ENCODE measurements at places on chromosomes 7 and 10.

DNA sequence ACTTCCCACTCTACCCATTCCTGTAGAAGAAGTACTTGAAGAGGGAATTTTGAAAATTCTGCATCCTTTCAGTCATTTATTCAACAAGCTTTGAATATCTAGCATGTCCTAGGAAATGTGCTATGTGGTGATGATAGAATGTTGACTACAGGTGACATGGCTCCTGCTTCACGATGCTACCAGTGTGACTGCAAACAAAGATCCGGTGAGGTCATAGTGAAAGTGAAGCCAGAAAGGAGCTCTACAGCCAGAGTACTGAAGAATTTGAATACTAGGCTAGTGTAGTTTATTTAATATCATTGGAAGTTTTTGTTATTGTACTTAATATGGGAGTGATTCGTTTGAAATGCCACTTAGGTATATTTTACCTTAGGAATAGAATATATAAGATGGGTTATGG, 348.1 kb downstream of the TFEC start:
- DNase-seq: no peak

DNA sequence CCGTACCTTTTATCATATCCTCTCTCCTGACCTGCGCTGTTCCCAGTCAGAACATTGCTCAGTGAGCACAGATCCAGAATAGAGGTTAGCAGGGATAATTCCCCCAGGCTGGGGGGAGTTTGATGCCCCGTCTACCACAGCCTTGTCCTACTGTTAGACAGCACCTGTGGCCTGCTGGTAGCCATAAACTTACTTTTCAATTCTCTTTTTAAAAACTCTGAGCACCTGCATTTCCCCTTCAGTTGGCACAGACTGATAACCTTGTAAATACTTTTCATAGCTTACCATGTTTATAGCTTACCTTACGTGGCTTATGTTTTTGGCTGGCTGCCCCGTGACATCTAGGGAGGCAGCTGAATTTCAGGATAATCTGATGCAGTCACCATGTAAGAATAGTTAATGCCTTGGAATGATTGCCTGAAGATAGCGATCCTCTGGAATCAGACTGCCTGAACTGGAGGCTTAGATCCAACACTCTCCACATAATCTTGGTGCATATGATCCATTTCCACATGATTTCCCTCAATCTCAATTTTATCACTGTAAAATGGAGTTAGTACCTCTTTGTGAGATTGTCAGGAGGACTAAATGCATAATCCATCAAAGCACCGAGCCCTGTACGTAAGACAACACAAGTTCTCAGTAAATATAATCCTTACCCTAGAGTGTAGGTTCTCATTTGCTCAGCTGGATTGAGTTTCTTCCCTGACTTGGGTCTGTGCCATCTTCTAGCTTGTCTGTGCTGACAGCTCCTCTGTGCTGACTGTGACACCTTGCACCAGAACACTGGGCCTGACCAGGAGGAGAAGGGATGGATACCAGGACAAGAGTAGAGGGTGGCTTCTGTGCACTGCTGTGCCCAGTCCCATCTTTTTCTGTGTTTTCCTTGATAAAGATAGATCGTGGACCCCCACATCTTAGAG, 111.7 kb upstream of the GJD4 start:
- no peak for DNase-seq

DNA sequence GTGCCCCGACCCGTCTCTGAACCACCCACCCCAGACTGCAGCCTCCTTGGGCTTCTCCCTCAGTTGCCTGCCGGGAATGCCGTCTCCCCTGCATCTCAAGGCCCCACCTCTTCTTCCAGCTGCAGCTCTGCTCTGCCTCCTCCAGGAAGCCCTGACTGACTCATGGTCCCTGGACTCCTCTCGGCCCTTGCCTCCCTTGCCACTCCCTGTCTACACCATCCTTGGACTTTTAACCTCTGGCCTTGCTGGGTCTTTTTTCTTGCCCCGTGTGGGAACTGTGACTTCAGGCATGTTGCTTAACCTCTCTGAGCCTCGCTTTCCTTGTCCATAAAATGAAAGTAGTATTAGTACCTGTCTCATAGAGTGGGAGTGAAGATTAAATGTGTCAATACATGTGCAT, 56.3 kb downstream of the C10orf105 start:
- DNase-seq: no peak

- DNase-seq: no peak
Measured at GRCh38 chr7:136692221-136692620, 176.2 kb upstream of the CHRM2 start.

DNA sequence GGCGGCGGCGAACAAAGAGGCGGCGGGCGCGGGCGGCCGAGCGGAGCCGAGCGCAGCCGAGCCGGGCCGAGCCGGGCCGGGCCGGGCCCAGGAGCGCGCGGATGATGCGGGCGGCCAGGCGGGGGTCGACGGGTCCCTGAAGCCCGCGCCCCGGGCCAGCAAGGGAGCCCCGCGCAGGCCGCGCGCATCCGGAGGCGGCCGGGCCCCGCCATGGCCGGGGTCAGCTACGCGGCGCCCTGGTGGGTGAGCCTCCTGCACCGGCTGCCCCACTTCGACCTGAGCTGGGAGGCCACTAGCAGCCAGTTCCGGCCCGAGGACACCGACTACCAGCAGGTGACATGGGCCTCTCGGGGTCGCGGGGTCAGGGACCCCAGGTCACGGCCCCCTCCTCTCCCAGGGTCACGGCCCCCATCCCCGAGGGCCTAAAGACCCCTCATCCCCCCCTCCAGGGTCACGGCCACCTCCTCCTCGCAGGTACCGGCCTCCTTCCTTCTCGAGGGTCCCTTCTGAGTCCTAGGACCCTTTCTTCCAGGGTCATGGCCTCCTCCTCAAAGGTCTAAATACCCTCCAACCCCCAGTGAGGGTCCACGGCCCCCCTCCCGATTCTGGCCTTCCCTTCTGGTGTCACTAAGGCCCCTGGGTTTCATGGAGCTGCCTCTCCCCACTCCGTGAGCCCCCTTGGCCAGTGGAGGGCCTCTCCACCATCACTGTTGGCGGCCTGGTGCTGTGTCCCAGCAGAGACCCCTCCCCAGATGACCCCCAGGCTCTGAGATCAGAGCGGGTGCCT, at the start of gene TTYH3:
TTYH3 (plus strand) TSS at position 41 of the 787 bp plus-strand sequence; CDS start at position 211, 170 bp downstream.
- no peak for DNase-seq

- DNase-seq: no peak
Measured at GRCh38 chr7:155210356-155210755, 87.3 kb upstream of the INSIG1 start.

DNA sequence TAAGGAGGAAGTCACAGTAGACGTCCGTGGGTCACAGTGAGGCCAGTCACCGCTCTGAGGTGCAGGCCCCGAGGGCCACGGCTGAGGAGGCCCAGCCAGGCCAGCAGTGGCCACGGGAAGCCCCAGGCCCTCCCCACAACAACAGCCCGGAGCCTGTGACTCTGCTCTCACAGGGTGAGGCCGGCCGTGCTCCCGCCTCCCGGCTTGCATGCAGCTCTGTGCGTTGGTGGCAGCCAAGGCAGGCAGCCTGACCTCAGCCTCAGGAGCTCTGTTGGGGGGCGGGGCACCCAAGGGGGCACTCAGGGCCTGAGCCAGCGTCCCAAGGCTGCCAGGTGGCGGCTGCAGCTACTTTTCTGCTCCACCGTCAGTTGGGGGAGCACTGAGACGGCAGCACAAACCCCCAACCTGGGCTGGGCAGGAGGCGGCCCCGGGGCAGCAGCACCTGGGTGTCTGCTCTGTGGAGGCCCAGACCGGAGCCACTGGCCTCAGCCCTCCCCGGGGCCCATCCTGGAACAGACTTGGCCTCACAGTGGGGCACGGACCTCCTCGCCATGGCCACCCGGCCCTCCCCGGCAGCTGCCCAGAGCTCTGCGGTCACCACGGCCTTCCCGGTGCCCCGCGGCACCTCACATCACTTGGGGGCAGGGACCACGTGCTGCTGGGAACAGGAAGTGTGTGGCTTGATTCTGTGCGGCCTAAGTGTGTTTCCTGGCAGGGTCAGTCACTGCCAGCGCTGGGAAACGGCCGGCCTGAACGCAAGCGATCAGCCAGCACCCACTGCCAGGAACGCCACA, 13.3 kb downstream of the CYP2W1 start:
- no peak for DNase-seq

- DNase-seq: no peak
Measured at GRCh38 chr7:93407239-93407638, 167.3 kb downstream of the CALCR start.

DNA sequence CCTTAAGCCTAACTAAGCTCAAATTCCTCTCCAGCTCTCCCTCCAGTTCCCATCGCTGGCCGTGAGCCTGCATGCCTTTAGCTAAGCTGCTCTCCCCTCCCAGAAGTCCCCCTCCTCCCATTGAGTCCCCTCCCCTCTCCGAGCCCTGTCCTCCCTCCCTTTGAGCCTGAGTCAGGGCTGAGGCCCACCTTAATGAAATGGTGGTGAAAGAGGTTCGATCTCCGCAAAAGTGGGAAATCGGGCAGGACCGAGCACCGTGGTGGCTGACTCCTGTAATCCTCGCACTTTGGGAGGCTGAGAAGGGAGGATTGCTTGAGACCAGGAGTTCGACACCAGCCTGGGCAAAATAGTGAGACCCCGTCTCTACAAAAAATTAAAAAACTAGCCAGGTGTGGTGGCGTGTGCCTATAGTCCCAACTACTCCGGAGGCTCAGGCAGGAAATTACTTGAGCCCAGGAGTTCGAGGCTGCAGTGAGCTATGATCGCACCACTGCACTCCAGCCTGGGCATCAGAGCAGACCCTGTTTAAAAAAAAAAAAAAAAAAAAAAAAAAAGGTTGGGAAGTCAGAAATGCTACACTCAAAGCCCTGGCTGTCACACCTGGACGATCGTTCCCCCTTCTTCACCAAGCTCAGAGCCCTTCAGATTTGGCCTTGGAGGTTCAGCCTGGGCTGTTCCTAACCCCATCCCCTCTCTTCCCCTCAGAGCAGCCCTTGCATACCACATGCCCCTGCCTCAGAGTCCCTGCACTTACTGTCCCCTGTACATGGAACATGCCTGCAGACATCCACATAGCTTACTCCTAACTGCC, 995 bp upstream of the CLDN3 start:
- DNase-seq: no peak

DNA sequence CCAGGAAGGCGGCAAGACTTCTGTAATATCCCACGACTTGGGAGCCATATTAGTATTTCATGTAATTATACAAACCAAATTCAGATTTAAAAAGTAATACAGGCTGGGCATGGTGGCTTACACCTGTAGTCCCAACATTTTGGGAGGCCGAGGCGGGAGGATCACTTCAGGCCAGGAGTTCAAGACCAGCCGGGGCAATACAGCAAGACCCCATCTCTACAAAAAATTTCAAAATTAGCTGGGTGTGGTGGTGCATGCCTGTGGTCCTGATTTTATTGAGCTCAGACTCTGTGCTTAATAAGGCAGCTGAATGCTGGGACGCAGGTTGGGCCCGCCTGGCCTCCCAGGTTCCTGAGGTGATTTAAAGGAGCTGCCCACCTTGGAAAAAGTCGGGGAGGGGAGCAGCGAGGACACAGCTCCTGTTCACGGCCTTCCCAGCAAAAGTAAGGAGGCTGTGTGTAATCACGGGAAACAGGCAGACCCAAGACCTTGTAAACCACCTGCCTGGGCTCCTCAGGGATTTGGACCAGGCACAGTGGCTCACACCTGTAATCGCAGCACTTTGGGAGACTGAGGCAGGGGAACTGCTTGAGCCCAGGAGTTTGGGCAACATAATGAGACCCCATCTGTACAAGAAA, 93.0 kb upstream of the DNAAF5 start:
- DNase-seq: no peak

DNA sequence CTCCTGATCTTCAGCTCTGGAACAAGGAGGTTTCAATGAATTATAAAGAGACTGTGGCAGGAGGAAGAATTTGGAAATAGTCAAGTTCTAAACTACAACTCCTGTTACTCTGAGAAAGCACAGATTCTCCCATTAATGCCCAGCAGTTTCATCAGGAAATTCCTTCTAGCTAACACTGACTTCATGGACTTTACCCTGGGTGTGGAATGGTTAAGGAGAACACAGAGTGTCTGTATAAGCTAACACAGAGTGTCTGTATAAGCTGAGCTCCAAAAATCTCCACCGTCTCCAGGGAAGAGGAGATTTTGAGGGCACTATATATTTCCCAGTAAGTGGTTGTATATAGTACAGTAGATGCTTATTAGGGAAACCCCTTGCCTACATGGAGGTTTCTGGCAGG, 675.5 kb downstream of the XPNPEP1 start:
- no peak for DNase-seq

GRCh38 chr10:82796510-82796909, 921.5 kb downstream of the NRG3 start:
- no peak for DNase-seq

DNA sequence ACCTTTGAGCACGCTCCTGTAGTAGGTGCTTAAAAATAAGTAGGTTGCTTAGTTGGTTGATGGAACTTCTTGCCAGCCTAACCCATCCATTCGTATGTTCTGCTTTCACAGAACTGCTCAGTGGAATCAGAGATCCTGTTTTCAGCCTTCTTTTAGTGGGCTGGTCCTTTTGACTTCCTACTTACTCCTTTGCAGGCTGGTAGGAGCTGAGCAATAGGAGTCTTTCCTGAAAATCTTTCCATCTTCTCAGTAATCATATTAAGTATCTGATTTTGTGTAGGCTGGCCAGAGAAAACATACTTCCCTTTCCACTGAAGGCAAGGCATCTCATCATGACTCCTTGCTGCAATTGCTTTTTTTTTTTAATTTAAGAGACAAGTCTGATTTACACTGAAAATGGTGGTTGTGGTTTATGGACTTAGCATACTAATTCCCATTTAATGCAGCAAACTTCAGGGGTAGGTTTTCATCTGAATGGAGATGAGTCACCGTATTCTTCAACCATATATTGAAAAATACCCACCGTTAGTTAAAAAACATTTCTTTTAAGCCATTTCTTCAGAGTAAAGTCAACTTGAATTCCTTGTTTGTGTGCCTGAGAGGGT, 208.0 kb downstream of the ZNF365 start:
- DNase-seq: no peak

GRCh38 chr7:155276800-155277375, 20.8 kb upstream of the INSIG1 start:
- no peak for DNase-seq

DNA sequence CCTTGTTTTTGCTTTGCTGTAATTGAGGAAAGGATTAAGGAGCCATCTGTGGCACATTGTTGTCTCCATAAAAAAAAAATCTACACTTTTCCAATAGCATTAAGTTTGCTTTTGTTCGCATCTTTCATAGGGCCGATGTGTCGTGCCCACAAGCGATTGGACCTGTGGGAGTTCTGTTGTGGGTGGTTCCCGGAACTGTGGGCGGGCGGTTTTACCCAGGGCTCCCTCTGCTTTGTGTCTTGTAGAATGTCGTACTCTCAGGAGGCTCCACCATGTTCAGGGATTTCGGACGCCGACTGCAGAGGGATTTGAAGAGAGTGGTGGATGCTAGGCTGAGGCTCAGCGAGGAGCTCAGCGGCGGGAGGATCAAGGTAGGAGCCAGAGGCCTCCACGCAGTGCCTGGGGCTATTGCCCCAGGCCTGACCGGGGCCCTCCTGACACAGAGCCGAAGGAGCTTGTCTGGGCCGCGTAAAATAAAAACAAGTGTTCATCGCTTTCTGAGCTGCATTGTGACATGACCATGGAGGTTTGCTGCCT, 92.4 kb downstream of the ACTR3B start:
- no peak for DNase-seq

GRCh38 chr10:26543567-26544306, 105.6 kb downstream of the APBB1IP start:
- no peak for DNase-seq

- no peak for DNase-seq
Measured at GRCh38 chr10:30749385-30749784, 119.8 kb upstream of the LYZL2 start.
